ENCODE measurements at places on chromosomes 7 and 10.

DNA sequence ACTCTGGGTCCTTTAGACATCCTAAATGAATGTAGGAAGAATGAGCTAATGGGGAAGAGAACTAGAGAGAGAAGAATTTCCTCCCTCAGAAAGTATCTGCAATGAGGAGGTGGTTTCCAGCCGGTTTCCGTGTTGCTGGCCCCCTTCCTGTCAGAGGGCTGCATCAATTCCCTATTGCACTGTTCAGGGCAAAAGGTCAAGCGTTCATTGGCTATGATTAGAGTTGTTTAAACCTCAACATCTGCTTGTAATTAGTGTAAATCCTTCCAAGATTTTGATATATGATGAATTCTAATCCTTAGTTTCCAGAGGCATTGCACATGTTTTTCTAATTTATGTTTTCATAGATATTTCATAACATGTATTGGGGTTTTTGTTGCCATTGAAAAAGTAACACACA is 107.3 kb upstream of the SGCE start:
- DNase-seq, result no peak

DNA sequence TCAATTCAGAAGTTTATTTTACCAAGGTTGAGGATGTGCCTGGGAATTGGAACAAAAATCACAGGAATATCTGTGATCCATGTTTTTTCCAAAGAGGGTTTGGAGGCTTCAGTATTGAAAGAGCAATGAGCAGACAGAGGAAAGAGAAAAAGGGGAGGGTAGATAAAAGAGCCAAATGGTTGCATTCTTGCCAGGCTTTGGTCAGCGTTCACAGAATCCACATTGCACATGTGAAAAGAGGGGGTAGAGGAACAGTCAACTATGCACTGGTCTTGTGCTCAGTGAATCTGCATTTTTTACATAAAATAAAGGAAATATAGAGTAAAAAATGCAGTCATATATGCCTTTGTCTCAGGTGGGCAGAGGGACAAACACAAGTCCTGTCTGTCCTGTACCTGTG is 20.6 kb upstream of the ERCC6 start:
- no peak for DNase-seq

DNA sequence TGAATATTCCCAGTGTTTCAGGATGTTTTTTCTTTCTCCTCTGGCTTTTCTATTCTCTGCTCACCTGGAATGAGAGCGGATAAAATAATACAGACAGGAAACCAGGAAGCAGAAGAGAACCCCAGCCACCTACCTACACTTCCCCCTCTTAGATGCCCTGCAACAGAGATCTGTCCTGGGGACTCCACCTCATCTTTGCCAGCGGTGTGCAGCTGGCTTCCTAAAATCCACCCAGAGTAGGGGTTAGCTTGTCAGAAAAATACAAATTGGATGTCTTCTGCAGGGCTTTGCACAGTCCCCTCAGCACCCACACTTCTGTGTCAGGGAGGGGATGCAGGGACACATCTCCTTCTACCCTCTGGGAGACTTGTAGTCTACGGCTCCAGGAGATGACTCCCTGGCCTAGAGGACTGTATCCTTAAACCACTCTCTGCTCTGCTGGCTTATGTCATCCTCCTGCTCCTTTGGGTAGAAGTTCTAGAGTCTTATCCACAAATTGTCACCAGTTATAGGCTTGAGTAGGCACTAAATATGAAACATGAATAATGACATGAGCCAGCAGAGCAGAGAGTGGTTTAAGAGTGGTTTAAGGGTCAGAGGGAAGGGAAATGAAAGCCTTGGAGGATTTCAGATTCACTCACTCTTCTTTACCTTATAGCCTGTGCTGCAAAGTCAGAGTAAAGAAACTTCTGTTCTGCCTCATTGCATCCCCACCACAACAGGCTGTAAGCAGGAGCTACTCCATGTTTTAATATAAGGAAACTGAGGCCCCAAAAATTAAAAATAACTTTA is 749.4 kb downstream of the AUTS2 start:
- no peak for DNase-seq

GRCh38 chr10:121610798-121611323 is 12.6 kb upstream of the FGFR2 start:
- no peak for DNase-seq

DNA sequence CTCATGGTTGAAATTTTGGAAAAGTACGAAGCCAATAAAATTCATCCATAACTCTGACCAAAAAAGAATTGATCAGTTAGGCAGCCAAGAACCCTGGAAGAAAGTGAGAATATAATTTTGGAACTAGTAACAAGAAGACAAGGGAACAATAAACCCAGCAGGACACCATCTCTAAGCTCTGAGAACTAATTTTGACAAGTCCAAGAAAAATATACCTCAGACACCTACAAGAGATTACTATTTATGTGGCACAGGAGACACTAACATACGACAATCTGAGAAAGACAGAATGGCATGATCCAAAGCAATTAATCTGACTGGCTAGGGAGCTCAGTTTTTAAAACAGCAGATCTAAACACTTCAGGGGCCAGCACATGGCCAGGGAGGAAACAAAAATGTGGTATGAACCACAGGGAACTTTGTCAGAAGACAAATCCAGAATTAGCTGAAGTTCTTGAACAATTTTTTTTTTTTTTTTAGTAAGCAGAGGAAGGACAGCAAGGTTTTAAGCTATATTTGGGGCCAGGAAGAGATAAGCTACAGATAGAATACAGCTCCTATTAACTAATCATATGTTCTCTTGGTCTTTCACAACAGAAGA is 38.9 kb downstream of the PARD3 start:
- DNase-seq, result no peak

DNA sequence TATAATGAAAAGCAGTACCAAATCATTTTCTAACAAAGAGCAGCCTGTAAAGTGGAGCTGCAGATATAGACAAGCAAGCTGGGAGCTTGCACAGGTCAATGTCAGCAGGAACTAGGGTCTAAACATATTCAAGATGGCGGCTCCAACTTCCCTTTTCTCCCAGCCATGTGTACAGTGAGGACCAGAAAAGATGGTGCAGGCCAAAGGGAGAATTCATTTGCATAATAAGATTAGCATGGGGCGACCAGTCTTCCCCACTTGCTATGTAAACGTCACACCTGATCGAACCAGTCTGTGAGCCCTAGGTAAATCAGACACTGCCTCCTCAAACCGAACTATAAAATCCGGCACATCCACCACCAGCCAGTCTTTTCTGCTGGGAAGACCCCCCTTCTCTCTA is 4.4 kb upstream of the RAPGEF5 start:
- no peak for DNase-seq

GRCh38 chr10:103772096-103772845 is 83.1 kb downstream of the SH3PXD2A start:
- peak; percentile 64 for DNase-seq

DNA sequence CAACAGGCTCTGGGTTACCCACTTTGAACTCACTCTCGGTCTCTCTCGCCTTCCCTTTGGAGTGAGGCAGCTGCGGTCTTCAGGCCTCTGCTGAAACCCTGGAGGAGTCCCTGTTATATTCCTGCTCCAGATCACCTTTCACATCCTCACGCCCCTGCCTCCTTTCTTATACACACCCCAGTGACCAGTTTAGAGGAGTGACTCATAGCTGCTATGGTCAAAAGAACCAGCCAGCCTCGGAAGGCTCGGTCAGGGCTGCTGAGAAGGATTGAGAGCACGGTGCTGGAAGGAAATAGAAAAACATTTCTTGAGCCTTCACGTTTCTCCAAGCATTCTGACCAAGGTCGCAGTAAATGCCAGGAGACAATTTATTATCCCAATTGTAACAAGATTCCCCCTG is 28.3 kb upstream of the SVOPL start:
- DNase-seq, result no peak

GRCh38 chr7:93559639-93560491 is 14.7 kb downstream of the CALCR start:
- DNase-seq, result no peak

- DNase-seq, result no peak
These were observed 52.6 kb downstream of the DPYSL4 start for GRCh38 chr10:132239126-132240031.

DNA sequence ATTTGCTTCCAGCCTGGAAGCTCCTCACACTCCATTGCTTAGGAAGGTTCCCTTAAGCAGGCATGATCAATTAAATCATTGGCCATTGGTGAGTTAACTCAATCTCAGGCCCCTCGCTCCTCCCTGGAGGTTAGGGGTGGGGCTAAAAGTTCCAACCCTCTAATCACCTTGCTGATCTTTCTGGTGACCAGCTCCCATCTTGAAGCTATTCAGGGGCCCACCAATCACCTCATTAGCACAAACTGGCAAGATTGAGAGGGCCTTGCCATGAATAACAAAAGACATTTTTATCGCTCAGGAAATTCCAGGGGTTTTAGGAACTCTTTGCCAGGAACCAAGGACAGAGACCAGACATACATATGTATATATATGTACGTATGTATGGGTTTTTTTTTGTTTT is 58.4 kb downstream of the AGK start:
- DNase-seq, result no peak

DNA sequence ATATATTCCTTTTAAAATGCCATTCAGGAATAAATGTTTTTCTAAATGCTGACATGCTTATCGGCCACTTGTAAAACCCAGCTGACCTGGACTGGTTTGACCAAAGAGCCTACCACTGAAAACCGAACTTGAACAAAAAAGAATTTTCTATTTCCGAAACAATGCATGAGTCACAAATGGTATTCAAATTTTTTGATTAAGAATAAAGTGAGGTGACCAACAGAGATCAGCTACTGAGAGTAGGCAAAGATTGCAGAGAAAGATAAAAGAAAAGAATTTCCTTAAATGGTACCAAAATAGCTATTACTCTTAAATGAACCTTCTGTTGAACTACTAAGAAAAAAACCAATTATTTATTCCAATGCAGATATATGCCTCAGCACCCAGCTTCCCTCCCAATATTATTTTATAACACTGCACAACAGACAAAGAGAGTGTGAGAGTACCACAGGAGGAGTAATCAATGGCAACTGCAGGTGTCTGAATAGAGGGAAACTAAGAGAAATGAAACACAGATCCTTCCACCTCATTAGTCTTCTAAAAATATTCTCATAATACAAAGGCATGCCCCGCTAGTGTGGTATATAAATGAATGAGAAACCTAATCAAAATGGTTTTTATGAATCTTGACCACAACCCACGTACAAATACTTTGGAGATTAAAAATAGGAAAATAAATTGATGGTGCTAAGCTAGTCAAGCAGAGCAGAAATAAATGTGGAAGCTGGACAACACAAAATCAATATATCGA is 20.1 kb downstream of the OSBPL3 start:
- DNase-seq, result no peak

- peak; percentile 22 for DNase-seq
These were observed 73.8 kb upstream of the PRLHR start for GRCh38 chr10:118669020-118669791.

DNA sequence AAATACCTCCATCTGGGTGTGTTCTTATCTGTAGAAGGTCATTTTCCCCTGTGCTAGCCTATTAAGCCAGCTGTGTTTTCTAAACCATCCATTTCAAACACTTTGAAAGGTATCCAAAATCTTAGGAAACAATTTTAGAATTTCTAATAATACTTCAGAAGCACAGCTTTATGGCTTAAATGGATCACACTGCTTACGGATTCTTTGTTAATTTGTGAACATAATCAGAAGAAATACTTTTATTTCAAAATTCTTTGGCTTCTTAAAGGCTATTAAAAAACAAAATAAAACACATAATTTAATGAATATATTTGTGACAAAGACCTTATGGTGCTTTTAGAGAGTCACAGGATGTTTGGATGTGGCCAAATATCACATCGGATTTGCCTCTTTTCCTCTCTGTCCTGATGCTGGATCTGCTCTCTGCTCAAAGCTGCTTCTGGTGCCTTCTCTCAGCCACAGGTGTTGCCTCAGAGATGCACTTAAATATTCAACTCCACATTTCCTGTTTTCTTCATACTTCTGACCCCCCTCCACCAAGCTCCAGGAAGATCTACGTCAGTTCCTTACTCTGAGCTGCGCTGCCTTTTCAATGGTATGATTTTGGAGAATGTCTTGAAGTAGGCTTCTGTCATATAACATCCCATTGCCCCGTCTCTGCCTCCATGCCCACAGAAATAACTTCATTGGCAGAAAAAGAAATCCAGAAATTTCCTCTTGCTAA is 230.6 kb downstream of the MLLT10 start:
- DNase-seq, result peak; percentile 43

GRCh38 chr10:70845816-70846215 is 30.1 kb downstream of the SGPL1 start:
- no peak for DNase-seq

GRCh38 chr7:27173511-27173955 is 587 bp downstream of the HOXA10 start:
- DNase-seq, result peak; percentile 43

- DNase-seq, result no peak
These were observed 114.0 kb upstream of the CNTNAP2 start for GRCh38 chr7:146002431-146003078.

- no peak for DNase-seq
These were observed 121.0 kb downstream of the EPC1 start for GRCh38 chr10:32225976-32226375.

GRCh38 chr7:36736899-36737211 is 12.6 kb upstream of the AOAH start:
- DNase-seq, result peak; percentile 32

GRCh38 chr7:12385364-12385786 is 18.3 kb downstream of the VWDE start:
- no peak for DNase-seq

DNA sequence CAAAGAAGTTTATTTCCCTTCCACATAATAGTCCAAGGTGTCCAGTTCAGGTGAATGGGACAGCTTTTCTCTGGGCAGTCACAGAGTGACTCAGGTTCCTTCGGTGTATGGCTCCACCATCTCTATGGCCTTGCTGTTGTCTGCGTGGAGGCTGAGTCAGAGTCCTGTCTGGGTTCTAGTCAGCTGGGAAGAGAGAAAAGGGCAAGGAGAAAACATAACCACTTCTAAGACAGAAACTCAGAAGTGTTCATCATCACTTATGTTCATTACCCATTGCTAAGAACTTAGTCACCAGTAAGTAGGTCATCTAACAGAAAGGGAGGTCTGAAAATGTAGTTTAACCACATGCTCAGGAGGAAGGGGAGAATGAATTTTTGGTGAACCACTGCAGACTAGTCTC is 32.4 kb upstream of the CCDC7 start:
- DNase-seq, result peak; percentile 5

DNA sequence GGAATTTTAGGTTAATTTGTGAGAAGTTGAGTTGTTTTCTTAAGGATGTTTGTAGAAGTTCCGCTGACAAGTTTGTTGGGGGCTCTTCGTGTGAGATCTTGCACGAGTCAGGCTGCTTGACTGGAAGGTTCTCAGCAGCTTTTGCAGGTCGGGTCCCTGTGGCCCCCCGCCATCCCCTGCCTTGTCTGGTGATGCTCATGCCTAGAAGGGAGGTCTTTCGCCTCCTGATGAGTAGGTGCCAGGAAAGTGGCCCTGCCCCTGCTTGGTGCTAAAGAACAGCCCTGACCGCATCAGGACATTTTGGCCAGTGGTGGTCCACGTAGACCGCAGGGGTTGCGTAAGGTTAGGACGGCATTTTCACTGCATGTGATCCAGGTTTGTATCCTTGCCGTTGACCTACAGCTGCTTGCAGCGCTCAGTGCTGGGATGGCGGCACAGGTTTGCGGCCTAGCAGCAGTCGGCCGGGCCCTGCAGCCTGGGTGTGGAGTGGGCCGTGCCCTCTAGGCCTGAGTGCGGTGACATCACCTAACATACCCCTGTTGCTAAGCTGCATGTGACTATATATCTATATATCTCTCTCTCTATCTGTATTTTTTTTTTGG is 62.4 kb downstream of the DNAJB6 start:
- no peak for DNase-seq
